IMR-90 (cell line): ENCODE measurements at places on chromosomes 1 and 21. TPM values are rescaled to one million over a fixed set of nuclear protein-coding genes. Genes with fewer than 3 reads are reported as not detected.

CRYZ gene
- 43.4 and 60.3 TPM in 2 replicates for total RNA-seq

SPRR3 gene
- total RNA-seq, result not detected in 2 replicates

LCE2C gene
- total RNA-seq, result not detected in 2 replicates

SSBP3 gene
- 9.7 and 10.9 TPM in 2 replicates for total RNA-seq

CNST gene
- 25.5 and 32.8 TPM in 2 replicates for total RNA-seq

PIGC gene
- total RNA-seq, result 14.9 and 19.4 TPM in 2 replicates

OR2AK2 gene
- total RNA-seq, result not detected in 2 replicates

OR2G2 gene
- total RNA-seq, result not detected in 2 replicates

RHEX gene
- not detected in 2 replicates for total RNA-seq

B3GALT2 gene
- 4.5 and 5.8 TPM in 2 replicates for total RNA-seq
